ENCODE measurements at places on chromosomes 5 and 9.
A peak's percentile ranks its signal among the peaks of the same experiment; 100 is the strongest.

GRCh38 chr9:89380437-89381307 is 62.4 kb downstream of the SECISBP2 start:
- no peak for DNase-seq

DNA sequence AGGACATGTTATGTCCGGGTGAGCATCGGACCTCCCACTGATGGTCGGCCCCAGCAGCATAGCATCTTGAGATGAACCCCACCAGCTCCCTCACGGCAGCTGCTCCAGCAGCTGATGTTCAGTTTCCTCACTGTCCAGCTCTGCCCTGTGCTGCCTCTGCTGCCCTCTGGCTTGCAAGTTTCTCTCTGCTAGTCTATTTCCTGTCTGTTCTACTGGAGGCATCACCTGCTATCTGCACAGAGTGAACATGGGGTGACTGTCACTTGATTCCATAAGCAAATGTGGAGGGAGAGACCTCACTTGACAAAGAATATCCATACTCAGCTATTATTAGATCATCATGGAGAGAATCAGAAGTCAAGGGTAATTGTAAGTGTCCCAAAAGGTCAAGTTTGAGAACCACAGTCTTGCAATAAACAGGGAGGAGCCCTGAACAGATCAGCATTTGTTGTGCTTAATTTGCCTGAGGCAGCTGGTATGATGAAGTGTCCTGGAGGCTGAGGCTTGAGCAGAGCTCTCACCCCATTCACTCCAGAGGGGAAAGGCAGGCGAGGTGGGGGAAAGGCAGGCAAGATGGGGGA is 702.8 kb downstream of the SEMA5A start:
- DNase-seq, result peak; percentile 18

GRCh38 chr9:110850401-110851135 is 182.0 kb downstream of the MUSK start:
- no peak for DNase-seq

DNA sequence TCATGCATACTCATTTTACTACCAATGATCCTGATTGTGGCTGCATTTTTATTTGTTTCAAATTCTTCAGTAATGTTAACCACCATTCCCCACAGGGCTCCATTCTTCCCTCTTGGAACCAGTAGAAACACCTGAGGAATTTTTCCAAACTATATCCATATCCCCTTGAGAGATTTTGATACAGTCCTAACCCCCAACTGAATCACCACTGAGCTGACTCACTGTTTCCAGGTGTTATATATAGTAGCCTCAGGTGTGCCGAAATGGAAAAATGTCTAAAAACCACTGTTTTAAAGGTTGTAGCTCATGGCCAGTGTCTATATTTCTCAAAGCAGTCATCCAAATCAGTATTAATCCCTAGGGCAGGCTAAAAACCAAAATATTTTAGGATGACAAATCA is 85.2 kb downstream of the MRPS27 start:
- DNase-seq, result no peak

GRCh38 chr9:121557581-121558447 is 58.2 kb upstream of the GGTA1 start:
- peak; percentile 89 for DNase-seq

DNA sequence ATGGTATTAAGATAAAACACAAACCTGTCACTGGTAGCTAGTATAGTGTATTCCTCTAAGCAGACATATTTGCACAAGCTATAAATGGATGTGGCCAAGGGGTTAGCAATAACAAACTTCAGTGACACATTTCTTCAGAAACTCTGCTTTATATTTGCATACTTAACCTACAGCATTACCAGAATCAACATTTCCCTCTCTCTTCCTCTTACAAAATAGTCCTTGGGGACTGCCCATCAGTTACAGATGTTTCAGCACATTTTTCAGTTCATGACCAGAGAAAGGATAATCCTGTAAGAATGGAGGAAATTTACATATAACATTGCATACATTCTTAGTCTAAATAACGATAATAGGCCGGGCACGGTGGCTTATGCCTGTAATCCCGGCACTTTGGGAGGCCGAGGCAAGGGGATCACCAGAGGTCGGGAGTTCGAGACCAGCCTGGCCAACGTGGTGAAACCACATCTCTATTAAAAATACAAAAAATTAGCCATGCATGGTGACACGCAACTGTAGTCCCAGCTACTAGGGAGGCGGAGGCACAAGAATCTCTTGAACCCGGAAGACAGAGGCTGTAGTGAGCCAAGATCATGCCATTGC is 25.3 kb upstream of the SLC1A1 start:
- DNase-seq, result no peak

Data from mesendoderm (in vitro differentiated cells).